Kidney epithelial cell (primary cell): ENCODE measurements at places on chromosomes 2 and 18.
A peak's percentile ranks its signal among the peaks of the same experiment; 100 is the strongest.

- no peak for DNase-seq
These were observed 77.2 kb downstream of the TSN start for GRCh38 chr2:121832412-121833357.

- no peak for DNase-seq
These were observed 12.8 kb upstream of the SCN9A start for GRCh38 chr2:166388481-166389070.

- DNase-seq = no peak
These were observed 25.7 kb upstream of the LPIN1 start for GRCh38 chr2:11720752-11721151.

DNA sequence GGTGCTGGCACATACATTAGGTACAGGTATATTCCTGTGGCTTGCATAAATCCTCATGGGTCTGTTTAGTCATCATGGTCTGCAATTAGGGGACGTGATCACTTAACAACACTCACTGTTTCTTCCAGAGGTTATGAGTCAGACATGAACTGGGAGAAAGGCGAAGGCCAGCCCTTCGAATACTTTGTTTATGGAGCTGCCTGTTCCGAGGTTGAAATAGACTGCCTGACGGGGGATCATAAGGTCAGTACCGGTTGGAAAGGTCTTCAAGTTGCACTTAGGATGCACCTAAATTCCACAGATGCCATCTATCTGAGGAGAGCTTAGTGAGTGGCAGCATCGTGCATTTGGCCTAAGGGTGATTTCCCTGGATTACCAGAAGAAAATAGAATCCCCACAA, 76.9 kb downstream of the AOX1 start:
- peak; percentile 43 for DNase-seq

DNA sequence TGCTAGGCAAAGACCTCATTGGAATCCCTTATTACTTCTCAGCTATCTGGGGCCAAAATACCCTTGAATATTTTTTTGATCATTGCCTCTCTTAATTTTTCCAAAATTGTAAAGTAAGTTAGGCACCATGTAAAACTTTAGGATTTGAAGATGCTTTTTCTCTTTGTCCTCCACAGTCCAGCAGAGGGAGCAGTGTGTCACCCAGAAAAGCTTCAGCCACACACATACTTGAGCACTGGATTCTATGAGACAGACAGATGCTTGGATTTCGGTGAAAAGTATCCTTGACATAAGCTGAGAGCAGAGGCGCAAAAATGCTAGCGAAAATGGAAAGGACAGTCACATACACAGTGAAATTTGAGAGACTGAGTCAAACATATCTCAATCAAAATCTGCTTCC, 74.7 kb upstream of the KCNJ3 start:
- peak; percentile 26 for DNase-seq
